ENCODE measurements at places on chromosomes 6 and 20.

GRCh38 chr6:88358846-88359245, 192.7 kb upstream of the CNR1 start:
- DNase-seq, result no peak

DNA sequence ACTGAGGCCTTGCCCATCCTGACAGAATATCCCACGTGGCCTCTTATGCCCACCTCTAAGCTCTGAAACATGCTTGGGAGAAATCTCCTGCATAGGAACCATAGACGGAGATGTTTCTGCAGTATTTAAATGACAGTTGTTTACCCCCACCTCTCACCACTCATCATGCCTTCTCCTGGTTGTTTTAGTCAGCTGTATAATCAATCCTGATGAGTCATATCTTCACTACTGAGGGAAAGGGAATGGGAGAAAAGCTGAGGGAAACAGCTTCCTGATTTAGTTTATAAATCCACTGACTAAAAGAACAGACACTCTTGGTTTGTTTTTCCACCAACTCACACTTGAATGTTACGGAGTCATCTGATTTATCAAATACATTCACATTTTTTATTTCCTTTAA, 113.2 kb upstream of the TENT5A start:
- no peak for DNase-seq

GRCh38 chr6:152428126-152428525, 209.0 kb downstream of the SYNE1 start:
- no peak for DNase-seq

- DNase-seq, result no peak
Observed at GRCh38 chr20:57122536-57123489, 143.6 kb downstream of the BMP7 start.

DNA sequence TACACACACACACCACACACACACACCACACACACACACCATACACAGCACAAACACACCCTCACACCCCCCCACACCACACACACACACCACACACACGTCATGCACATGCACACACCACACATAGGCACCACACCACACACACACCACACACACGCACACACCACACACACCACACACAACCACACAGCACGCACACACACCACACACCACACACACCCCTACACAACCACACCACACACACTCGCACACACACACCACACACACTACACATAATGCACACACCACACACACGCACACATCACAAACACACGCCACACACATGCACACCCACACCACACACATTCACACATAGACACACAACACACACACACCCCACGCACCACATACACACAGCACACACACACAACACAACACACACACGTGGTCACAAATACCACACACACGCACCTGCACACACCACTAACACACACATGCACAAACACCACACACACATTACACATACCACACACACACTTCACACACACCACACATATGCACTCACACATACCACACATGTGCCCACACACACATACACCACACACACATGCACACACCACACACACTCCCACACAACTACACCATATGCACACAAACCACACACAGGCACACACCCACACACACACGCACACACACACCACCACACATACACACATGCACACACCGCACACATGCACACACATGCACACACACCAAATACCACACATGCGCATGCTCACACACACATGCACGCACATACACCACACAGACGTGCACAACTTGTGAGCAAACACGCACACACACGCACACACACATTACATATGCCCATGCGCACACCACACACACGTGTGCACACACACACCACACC, 9.4 kb upstream of the ACSS1 start:
- no peak for DNase-seq

DNA sequence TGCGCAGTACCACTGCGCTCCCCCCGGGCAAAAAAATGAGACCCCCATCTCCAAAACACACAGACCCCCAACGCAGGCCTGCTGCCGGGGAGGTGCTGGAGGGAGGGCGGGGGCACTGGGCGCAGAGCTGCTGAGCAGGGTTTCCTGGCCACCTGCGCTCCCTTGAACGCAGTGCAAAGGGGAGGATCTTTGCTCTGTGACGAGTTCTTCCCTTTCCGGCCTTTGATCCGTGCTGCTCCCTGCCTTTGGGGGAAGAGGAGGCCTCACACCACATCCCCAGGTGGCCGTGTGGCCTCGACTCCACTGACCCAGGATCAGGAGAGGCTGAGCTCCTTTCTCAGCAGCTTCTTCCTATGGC, 8.9 kb upstream of the COL20A1 start:
- DNase-seq, result no peak

- DNase-seq, result no peak
Observed at GRCh38 chr6:119171088-119171841, 92.8 kb upstream of the FAM184A start.

GRCh38 chr6:108587258-108588059, 26.7 kb downstream of the FOXO3 start:
- no peak for DNase-seq

GRCh38 chr20:60583741-60584140, 625.5 kb downstream of the CDH26 start:
- no peak for DNase-seq

GRCh38 chr20:35279533-35280174, 1.7 kb upstream of the MMP24OS start:
- no peak for DNase-seq

GRCh38 chr20:48166082-48166835, 381.0 kb upstream of the SULF2 start:
- DNase-seq, result no peak

GRCh38 chr6:52106994-52107393, 19.6 kb upstream of the PKHD1 start:
- no peak for DNase-seq

DNA sequence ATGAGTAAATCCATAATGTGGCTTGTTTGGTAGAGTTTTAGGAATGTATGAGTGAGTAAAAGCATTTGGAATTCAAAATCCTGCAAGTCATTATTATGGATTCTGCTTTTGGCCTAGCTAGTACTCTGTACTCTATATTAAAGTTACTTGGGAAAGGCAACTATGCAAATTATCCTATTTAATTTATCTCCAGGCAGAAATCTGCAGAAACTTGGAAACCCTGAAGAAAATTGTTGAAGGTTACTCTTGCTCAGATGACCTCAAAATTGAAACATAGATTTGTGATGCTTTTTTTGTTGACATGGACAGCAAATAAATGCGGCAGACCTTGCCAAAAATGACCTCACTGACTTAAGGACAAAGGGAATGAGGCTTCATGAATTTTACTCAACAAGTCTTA, 477.1 kb upstream of the EYS start:
- DNase-seq, result no peak

DNA sequence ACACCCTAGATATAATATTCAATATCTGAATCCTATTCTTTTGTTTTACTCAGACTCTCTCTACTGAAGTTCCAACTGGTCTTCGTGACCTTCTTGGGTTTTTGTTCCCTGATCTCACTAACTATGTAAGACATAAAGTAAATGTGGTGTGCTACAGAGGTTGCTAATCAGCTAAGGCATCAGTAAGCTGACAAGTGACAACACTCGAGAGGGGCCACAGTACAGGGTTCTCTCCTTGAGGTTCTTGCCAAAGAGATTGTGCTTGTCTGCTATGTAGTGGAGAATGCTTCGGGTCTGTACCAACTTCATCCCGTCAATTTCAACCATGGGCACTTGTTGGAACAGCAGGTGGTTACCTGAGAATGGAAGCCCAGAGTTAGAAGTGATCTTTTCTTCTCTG, 9.9 kb downstream of the GSTA4 start:
- no peak for DNase-seq

GRCh38 chr6:7262746-7263518, 50.1 kb downstream of the SSR1 start:
- no peak for DNase-seq

DNA sequence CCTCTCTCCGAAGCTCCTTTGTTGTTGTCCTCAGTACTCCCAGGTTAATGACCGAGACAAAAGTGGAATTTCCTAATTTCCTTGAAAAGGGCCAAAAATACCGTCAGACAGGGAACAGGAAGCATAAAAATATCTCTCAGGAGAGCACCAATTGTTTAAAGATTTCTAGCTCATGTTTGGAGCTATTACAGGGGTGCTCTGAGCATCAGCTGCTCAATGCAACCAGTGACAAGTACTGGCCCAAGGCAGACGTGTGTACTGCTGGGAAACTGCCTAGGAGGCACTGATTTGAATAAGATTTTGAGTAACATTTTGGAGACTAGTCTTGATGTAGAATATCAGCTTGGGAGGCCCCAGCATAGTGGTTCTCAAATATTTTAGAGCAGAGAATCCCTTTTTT, 17.3 kb downstream of the LAMA4 start:
- DNase-seq, result no peak

DNA sequence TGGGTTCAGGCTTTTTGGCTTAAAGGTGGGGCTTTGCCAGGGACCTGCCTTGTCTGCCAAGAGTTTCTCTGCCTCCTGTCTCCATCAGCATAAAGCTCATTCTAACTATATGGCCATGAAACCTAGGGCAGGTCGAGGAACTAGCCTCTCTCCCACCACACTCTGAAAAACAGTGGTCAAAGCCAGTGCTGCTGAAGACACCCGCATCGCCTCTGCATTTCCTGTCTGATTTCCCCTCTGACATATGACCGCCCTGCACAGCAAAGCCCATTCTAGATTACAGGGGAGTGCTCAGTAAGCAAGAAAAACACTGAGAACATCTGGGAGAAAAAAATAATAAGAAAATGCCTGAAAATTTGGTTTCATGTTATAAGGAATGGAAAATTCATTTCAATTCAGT, 573.6 kb downstream of the PRKN start:
- DNase-seq, result no peak
